ENCODE measurements at places on chromosomes 4 and X.
A peak's percentile ranks its signal among the peaks of the same experiment; 100 is the strongest.

GRCh38 chr4:182494103-182494502 is 250.9 kb downstream of the TENM3 start:
- no peak for DNase-seq

DNA sequence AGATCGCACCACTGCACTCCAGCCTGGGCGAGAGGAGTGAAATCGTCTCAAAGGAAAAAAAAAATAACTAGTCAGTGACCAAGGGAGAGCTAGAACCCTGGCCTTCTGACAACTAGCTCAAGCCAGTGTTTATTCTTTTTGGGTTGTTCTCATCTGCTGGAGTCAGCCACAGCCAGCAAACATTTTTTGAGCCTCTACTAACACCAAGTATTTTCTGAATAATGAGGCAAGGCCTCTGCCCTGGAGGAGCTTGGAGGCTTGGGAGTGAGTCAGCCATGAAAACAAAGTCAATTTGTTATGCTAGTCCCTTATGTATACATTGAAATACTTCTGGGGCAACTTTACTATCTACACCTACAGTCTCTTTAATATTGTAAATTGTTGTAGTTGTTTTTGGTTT is 46.5 kb downstream of the TMA16 start:
- DNase-seq: no peak

- no peak for DNase-seq
Observed at GRCh38 chr4:21901831-21902230, 46.7 kb downstream of the KCNIP4 start.

DNA sequence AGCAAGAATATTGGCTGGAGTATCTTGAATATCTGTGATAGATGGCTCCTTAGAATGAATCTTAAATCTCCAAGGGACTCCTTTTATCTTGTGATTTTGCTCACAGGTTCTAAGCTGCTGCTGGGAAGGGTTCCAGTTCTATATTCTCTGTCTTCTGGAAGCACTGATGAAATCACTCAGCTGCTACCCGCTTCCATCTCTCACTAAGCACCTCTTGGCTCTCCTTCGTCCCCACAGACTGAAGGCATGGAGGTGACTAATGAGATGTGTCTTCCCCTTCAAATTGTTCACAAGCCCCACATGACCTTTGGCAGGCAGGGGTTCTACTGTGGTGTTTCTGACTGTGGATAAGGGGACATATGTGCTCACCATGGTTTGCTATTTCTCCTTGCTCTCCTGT is 75.9 kb downstream of the C4orf51 start:
- no peak for DNase-seq

GRCh38 chrX:102008901-102009300 is 77.1 kb upstream of the ZMAT1 start:
- no peak for DNase-seq

GRCh38 chr4:38800366-38800765 is 4.2 kb downstream of the TLR1 start:
- DNase-seq: no peak

DNA sequence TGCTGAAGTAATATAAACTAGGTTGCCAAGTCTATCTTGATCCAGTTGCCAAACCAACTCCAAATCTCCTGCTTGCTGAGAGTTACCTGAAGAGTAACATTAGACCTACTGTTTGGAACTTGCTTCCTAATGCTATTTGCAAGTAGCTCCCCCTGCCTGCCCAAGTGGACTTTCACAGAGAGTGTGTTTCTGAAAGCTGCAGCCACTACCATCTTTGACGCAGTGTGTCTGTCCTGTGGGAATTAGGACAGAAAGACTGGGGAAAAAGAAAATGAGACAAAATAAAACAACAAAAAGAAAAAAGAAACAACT is 195.0 kb upstream of the HS3ST1 start:
- DNase-seq: no peak

DNA sequence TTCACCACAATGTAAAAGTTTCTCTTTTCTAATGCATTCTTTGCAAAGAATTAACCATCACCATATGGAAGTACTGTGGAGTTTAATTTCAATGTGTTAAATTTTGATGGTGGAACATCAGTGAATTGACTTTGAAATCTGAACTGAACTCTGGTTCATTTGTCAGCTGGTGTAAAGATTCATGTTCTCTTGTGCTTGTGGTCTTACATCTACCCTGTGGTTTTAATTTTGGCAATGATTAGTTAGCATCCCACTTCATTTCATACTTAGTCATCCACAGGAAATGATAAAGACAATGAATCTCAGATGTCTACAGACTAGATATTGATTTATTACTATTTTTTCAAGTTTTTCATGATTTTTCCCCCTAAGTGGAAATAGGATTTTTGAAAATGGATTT is 77.8 kb downstream of the GRID2 start:
- no peak for DNase-seq

DNA sequence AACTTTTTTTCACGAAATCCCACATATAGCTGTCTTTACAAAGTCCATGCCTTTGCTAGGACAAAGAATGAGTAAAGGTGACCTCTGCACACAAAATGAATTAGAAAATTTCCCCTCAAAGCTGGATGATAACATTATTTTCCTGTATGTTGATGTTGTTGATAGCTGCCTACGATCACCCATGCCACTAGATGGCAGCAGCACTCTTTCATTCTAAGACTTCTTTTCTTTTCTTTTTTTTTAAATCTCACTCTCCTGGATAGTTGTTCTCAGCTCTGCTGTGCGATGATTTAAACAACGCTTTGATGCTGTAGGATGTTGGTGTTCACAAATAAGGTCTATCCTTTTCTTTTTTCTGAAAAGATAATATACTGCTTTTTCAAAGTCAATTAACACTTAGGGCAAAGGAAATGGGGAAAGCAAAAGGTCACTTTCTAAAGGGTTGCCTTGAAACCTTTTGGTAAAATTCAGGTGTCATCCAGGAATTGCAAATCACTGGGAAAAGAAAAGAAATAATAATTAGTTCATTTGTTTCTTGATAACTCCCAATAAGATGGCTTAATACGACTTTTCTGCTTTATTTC is 266.8 kb downstream of the C4orf33 start:
- DNase-seq: peak; percentile 61

DNA sequence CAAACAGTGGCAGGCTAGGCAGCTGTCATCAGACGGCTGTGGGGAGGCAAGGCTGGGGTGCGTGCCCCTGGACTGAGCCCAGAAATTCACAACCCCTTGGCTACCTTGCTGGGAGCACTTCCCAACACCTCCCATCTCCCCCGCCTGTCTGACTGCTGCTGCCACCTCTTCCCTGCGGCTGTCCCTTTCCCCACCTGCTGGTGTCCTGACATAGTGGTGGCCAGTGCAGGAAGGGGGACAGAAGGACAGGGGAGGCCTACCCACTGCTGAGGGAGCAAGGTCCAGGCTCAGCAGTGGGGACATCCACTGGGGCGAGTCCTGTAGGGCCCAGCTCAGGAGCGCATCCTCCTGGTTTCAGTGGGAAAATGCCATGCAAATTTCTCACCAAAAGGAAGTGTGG is 3.4 kb downstream of the ABCD1 start:
- DNase-seq: no peak

GRCh38 chr4:7646384-7647061 is 211.8 kb upstream of the PSAPL1 start:
- DNase-seq: no peak

- no peak for DNase-seq
Observed at GRCh38 chr4:5990446-5991160, 27.6 kb downstream of the C4orf50 start.

DNA sequence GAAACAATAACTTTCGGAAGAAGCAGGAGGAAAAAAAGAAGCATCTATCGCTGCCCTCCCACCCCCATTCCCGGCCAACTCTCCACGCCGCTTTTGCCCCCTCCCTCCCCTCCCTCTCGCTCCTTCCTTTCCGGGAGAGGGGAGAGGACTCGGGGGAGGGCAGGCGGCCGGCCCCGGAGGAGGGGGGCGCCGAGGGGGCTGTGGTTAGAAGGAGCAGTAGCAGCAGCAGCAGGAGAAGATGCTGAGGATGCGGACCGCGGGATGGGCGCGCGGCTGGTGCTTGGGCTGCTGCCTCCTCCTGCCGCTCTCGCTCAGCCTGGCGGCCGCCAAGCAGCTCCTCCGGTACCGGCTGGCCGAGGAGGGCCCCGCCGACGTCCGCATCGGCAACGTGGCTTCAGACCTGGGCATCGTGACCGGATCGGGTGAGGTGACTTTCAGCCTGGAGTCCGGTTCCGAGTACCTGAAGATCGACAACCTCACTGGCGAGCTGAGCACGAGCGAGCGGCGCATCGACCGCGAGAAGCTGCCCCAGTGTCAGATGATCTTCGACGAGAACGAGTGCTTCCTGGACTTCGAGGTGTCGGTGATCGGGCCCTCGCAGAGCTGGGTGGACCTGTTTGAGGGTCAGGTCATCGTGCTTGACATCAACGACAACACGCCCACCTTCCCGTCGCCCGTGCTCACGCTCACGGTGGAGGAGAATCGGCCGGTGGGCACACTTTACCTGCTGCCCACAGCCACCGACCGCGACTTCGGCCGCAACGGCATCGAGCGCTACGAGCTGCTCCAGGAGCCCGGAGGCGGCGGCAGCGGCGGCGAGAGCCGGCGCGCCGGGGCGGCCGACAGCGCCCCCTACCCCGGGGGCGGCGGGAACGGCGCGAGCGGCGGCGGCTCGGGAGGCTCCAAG is 1.3 kb downstream of the PCDH7 start:
- DNase-seq: peak; percentile 31

GRCh38 chr4:157141976-157142375 is 66.0 kb downstream of the GLRB start:
- no peak for DNase-seq

DNA sequence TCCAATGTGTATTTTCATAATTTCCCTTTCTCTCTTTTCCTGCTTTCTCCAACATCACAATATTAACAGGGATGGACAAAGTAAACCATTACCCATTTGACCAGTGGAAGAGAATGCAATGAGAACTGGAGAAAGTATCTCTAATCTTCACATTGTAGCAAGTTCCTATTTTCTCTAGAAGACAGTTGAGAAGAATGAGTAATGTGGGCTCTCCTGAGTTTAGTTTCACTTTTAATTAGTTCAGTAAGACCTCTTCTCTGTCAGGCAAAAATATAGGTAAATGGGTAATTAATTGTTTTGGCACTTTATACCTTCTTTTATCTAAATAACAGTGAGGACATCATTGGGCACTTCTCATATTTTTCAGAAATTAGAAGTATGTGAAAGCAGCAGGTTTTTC is 602.0 kb downstream of the GLUD2 start:
- peak; percentile 16 for DNase-seq

DNA sequence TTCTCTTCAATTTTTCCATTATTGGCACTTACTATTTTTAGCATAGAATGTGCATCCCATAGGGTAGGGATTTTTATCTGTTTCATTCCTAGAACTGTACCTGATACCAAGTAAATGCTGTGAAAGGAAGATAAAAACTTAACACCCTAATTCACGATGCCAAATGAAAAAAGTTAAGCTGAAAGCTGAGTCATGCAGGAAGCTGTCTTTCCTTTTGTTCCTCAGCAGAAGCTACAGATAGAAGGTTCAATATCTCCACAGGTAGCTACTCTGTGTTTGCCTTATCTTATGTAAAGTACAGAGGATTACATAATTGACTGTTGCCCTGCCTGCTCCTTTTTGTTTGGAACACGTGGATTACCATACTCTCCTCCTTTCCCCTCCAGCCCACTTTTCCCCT is 77.0 kb downstream of the LRP2BP start:
- DNase-seq: no peak

DNA sequence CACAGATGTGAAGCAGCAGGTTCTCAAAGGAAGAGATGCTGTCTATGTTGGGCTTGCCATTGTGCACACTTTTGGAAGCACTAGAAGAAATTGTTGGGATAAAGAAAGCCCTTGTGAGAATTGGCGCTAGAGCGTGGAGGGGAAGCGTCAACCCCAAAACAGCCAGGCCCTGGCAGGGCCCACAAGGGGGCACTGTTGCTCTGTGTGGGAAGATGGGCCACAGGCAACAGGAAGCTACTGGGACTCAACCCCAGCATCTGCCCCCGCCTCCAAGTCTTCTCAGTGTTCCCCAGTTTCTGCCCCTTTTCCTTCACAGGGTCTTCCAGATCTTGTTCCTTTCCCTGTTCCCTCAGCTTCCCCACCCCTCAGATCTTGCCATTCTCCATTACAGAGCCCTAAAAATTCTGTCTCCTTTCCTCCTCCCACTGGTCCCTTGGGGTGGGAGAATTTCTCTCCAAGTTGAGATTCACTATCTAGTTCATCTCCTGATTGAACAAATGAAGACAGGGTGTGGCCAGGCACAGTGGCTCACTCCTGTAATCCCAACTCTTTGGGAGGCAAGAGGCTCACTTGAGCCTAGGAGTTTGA is 85.5 kb downstream of the STARD8 start:
- peak; percentile 68 for DNase-seq

- no peak for DNase-seq
Observed at GRCh38 chr4:38751341-38752010, 31.3 kb downstream of the TLR10 start.

GRCh38 chr4:7132730-7133582 is 59.4 kb upstream of the SORCS2 start:
- no peak for DNase-seq

DNA sequence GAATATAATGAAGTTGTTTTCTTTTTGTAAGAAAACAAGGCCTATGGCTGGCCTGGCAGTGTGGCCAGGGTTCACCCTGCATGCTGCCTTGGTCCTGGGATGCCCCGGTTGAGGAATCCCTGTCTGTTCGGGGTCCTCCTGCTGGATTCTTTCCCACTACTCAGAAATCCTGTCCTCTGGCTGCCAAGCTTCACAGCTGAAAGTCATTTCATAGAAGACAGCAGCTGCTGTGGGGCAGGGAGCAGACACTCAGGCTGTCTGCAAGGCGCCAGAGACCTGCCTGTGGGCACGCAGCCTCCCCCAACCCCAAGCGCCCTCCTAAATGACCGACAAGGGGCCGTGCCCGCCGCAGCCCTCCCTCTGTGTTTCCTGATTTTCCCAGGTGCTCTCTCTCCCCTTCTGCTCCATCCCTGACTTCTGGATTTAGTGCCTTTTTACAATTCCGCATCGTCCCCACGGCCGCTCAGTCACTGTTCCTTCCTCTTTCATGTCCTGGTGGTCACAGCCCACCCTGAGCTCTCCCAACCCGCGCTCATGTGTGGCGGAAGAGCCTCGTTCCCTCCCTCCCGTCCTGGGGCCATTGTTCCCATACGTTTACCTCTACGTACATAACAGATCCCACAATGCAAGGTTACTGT is 27.5 kb downstream of the ZFYVE28 start:
- no peak for DNase-seq

GRCh38 chr4:176359590-176359989 is 39.8 kb downstream of the SPCS3 start:
- no peak for DNase-seq

GRCh38 chrX:13747836-13748235 is 13.3 kb downstream of the OFD1 start:
- no peak for DNase-seq

- DNase-seq: peak; percentile 61
Observed at GRCh38 chrX:135740681-135741149, 27.3 kb downstream of the CT45A1 start.

DNA sequence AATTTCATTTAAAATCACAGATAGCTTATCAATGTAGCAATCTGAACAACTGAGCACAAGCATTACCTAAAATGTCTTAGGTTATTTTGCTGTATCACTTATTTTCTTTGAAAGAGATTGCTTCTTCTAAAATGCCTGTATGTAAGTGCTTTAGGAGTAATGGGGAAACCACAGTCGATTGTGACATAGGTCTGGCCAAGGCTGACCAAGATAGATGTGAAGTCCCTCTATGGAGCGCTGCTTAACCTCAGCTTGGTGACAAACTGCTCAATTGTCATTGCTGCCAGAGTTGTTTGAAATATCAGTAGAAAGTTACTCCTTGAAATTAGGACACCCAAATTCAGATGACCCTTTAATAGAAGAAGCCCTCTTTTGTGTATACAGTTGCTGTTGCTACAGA is 401.9 kb upstream of the NDST4 start:
- DNase-seq: no peak
